ENCODE measurements at places on chromosomes 5 and 9.

- DNase-seq, result no peak
Observed at GRCh38 chr5:180848878-180849277, 12.2 kb downstream of the ZFP62 start.

DNA sequence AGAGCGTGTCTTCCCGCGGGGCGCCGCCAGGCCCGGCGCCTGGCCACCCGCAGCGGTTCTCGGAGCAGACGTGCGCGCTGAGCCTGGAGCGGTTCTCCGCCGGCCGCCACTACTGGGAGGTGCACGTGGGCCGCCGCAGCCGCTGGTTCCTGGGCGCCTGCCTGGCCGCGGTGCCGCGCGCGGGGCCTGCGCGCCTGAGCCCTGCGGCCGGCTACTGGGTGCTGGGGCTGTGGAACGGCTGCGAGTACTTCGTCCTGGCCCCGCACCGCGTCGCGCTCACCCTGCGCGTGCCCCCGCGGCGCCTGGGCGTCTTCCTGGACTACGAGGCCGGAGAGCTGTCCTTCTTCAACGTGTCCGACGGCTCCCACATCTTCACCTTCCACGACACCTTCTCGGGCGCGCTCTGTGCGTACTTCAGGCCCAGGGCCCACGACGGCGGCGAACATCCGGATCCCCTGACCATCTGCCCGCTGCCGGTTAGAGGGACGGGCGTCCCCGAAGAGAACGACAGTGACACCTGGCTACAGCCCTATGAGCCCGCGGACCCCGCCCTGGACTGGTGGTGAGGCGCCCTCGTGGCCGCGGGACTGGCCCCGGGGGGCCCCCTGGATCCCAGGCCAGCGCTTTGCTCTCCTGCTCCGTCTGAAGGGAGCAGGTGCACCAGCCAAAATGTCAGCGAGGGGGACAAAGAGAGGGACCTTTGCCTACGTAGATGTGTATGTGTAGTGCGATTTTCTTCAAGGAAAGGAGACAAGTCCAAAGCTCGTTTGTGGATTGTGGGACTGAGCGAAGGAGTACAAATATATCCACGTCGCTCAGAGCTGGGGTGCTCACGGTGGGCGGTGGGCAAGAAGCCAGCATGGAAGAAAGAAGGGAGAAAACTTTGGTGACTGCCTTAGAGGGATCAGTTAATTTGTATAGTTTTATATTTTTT, 19.5 kb downstream of the BTNL9 start:
- DNase-seq, result no peak

GRCh38 chr5:139293202-139293506, 386 bp upstream of the MATR3 start:
- no peak for DNase-seq

GRCh38 chr5:10584714-10585517, 21.0 kb downstream of the ANKRD33B start:
- DNase-seq, result no peak

DNA sequence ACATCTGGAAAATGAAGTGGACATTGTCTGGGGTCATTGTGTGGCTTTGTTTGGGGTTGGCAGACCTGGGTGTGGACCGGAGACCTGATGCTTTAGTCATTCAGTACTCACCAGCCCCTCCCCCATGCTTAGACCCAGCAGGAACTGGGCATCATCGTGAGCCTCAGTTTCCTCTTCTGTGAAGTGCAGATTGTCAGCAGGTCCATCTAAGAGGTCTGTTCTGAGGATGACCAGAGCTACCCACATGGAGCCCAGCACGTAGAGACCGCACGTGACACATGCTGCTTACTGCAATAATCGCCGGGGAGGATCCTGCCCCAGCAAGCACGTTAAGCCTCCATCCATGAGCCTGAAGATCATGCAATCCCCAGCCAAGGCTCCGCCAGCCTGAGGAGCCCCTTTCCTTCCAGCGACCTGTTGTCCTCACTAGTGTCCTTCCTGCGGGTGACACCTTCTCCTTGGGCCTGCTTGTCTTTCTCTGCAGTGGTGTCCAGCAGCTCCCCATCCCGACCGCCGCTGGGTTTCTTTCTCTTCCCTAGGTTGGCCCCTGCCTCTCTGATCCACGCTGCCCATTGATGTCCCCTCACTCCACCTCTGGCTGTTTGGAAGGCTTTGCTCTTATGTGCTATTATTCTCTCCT, 26.7 kb upstream of the IRX4 start:
- DNase-seq, result no peak

DNA sequence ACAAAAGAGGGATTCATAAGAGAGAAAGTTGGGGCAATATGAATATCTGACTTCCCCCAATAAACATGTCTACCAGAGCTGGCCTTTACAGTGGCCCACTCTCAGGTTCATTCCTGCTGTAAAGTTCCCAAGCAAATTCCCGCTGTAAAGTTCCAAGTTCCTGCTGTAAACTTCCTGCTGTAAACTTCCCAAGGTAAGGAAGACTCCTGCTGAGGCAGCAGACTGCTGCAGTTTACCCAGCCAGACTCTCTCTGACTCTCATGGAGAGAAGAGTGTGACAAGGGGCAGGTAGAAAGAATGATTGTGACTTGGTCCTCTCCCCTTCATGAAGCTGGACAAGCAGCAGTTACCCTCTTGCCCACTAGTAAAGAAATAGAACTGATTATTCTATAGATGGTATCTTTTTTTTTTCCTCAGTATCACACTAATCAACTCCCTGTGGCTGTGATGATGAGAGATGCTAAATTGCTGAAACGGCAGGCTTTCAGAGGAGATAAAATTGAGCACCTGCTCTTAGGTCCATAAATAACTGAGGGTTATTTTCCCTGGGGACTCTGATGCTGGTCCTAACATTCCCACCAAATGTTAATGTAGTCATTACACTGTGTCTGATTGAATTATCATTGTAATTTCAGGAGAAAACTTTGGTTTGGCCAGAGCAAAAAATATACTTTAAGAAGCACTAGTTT, 220.4 kb downstream of the PARP8 start:
- DNase-seq, result no peak

DNA sequence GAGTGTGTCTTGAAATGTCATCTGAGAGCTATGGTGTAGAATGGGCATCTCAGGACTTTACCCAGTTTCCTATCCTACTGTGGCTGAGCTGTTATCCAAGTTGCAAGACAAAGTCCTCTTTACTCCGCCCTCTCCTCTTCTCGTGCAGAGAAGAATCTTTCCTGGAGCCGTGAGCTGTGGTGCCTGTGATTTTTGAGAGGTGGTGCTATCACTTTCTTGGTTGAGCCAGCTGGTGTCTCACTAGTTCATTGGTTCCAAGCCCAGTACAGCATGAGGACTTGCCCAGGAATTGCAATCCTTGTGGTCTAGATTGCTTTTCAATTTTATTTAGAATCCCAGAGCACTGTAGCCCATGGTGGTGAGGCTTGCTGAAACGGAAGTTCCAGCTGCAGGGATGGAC, 2300.3 kb downstream of the MAT2B start:
- no peak for DNase-seq

GRCh38 chr9:96646081-96646991, 8.8 kb downstream of the PRXL2C start:
- no peak for DNase-seq

- no peak for DNase-seq
Observed at GRCh38 chr9:102569436-102569835, 425.7 kb upstream of the CYLC2 start.

DNA sequence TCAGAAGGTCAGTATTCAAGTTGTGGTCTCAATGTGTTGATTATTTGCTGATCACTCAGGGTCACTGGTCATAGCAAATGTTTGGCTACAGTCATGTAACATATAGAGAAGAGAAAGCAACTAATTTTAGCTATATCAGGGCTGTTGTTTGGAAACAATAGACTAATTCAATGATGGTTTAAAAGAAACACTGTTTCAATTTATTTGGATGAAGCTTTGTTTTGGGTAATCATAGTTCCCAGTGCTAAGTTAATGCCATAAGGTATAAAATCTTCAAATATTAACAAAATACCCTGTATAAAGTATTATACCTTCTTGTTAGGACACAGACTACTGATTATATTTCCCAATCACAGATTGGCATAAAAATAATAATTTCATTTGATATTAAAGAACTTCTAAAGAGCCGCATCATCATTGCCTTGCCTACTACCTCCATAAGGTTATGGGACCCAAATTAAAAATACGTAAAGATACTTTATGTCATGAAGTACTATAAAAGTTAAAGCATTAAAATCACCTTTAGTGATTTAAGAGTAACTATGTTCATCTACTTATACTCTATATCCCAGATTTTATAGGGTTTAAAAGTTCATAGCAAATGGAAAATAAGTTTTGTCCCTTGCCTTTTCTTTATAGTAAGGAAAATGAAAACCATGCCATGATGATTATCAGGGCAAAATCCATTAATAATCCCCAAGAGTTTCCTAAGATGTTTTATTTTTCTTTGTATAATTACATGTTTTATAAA, 6.0 kb downstream of the NR3C1 start:
- DNase-seq, result no peak

DNA sequence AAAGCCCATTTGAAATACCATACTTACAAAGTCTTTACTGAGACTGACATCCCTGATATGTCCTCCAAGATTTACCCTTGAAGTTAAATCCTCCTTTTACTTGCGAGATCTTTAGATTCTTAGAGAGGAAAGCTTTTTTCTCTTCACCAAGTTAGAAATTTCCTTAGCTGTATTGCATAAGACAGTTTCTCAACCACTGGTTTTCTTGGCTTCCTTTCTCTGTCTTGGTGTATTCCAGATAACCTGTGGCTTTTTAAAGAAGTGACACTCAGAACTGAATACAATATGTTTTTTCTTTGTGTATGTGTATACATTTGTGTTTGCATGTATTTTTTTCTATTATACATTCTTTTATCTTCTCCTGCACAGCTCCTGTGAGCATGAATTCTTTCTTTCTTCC, 65.0 kb downstream of the SNCAIP start:
- no peak for DNase-seq

GRCh38 chr9:72984226-72984947, 31.5 kb upstream of the ALDH1A1 start:
- DNase-seq, result no peak

- DNase-seq, result no peak
Observed at GRCh38 chr5:128637031-128637430, 99.0 kb upstream of the FBN2 start.

All from activated gamma-delta T cell treated with anti-CD3 and anti-CD28 coated beads, Interleukin-2, amount 50 U/mL, for 16 hours (primary cell).